ENCODE measurements at places on chromosomes 7 and 10.

- no peak for DNase-seq
Observed at GRCh38 chr7:28497009-28497408, 84.7 kb downstream of the CREB5 start.

DNA sequence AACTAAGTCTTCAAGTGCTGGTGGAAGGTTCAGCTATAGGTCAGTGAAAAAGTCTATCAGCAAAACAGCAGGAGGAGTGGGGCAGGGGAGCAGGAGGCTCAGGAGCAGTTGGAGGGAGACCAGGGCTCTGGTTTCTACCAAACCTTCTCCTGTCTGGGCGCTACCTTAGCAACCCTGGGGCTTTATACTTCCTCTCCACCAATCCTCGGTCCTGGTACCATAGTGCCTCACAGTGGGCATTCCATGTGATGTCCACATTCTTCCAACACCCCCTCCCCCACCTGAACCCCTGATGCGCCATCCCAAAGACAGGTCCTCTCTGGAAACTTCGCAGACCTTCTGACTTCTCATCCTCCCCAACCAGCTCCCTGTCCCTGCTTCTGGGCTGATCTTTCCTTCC lies 25.3 kb upstream of the ACSM6 start:
- no peak for DNase-seq

GRCh38 chr10:92142949-92143348 lies 147.9 kb downstream of the CPEB3 start:
- no peak for DNase-seq

- no peak for DNase-seq
Observed at GRCh38 chr7:33624215-33624614, 281.1 kb upstream of the BMPER start.

- no peak for DNase-seq
Observed at GRCh38 chr7:77575187-77575586, 38.1 kb downstream of the PTPN12 start.

- no peak for DNase-seq
Observed at GRCh38 chr10:33612551-33612950, 278.1 kb upstream of the NRP1 start.

DNA sequence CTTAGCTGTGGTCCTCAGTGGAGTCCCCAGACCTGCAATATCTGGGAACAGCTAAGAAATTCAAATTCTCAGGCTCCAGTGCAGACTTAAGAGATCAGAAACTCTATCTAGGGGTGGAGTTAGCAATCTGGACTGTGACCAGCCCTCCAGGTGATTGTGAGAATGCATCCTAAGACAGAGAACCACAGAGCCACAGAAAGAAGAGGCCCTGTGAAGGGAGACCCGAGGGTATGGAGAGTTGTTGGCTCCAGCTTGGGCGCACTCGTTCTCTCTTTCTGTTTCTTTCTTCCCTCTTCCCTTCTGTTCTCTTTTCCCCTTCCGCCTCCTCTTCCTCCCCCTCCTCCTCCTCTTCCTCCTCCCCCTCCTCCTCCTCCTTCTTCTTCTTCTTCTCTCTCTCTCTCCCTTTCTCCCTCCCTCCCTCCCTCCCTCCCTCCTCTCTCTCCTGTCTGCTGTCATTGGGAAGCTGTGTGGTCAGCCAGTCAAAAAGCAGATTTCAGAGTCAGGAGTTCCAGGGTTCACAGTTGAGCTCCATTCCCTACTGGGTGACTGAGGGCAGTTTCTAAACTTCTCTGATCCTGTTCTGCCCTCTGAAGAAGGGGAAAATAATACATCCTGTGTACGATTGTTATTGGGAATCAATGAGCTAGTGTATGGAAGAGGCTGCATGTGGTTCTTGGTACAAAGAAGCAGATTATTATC lies 62.1 kb upstream of the STEAP1B start:
- no peak for DNase-seq

DNA sequence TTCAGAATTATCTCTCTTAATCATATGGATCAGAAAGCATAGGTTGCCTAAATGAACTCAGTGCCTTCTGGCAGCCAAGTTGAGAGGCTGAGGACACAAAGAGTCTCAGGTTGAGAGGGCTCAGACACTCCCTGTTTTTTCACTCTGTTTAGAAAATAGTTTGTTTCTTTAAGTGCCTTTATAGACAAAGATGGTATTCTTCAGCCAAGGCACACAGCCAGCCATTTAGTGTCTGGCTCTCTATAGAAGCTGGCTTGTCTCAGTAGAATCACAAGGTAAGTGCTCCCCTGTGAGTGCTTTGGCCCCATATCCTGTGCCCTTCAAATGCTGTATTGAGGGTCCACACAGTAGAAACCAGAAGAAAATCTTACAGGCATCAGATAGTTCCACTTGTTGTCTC lies 3.6 kb downstream of the GPR158 start:
- DNase-seq, result no peak

GRCh38 chr7:140726281-140726680 lies 29.8 kb downstream of the NDUFB2 start:
- no peak for DNase-seq

DNA sequence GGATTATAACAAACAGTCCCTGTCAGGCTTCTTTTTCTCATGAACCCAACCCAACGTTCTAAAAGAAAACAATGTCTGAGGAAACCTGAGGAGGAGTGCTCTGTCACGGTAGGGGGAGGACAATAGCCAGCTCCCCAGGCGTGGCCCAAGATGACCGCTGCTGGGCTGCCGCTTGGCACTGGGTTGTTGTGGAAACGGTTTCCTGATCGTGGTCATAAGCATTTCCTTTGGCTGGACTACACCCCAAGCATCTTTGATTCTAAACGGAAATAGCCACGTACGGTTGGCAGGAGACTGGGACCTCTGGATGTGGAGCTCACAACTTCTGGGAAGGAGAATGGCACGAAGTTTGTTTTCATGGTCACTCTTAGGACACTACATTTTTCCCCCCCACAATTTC lies 30.4 kb upstream of the DMBT1 start:
- DNase-seq, result no peak

DNA sequence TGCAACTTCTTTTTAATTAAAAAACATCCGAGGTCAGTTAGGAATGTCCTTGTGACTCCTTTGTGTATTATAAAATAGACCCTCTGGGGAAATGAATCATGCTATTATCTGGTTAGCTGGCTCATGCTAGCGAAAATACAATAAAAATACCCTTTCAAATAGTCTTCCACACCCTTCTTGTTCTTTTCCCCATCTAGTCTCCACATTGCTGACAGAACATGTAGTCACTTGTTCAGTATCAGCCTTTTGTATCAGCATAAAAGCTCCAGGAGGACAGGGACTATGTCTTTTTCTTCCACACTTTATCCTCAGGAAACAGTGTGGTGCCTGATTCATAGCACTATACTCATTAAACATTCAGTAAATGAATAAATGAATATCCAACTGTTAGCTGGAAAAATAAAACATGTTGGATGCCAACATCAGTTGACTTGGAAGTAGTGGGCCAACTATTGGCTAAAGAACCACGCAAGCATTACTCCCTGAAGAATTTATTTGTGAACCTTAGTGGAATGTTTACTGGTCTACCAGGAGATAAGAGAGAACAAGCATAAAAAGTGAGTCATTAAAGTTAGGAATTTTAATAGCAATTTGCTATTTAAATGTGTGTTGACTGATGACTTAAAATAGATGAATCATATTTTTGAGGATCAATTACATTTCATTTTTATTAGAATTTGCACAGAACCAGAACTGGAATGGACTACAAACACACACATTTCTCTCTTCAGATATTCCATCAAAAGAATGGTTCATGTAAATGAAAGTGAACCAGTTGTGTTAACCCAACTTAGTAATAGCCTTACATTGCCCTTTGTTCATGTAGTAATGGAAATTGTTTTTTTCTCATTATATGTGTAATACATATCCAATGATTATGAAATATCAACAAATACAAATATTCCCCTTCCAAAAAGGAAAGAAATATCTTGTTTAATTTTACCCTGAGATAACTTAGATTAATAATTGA lies 129.6 kb downstream of the DKK1 start:
- no peak for DNase-seq

DNA sequence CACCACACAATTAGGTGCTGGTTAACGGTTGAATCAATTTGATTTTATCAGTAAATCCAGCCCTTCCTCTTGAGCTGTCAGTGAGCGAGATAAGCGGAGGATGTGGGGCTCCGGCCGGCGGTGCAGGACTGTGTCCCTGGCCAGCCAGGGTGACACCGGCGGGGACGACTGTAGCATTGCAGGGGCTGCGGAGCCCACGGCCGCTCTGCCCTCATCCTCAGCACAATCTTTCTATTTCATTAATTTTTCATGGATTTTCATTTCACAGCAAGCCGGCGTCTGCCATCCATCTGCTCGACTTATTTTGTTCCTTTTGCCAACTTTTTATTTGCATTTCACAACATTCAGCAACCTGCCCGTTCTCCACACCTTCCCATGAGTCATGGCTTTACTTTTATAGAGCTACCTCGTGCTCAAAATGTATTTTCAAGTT lies 4.7 kb downstream of the ADARB2 start:
- DNase-seq, result no peak

DNA sequence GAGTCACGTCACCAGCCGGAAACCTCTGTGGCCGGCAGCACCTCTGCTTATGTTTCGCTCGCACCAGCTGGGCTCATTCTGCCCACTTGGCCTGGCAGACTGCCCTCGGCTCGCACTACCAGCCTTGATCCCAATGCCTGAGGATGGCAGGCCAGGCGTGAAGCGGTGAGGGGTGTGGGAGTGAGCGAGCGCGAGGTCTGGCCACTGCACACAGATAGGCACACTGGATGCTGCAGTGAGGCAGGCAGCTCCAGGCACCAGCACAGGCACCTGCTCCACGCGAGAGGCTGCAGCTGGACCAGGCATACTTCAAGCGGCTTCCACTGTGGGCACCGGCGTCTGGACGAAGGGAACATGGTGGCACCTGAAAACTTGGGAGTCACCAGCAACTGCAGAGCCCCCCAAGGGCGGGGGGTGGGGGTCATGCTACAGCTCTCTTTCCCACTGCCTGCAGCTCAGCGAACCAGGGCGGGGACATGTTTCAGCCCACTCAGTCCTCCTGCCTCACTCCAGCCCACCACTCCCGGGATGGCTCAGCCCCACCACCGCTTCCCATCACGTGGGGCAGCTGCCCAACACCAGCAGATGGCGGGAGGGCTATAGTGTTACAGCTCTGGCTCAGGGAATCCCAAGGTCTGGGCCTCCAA lies 5.4 kb upstream of the DMTF1 start:
- DNase-seq, result no peak

GRCh38 chr10:116699049-116699448 lies 43.3 kb downstream of the HSPA12A start:
- no peak for DNase-seq

GRCh38 chr10:91931526-91932190 lies 8.1 kb downstream of the BTAF1 start:
- no peak for DNase-seq

- DNase-seq, result no peak
Observed at GRCh38 chr7:151631570-151631952, 111.9 kb upstream of the RHEB start.

- DNase-seq, result no peak
Observed at GRCh38 chr10:83108565-83109333, 1030.6 kb upstream of the GHITM start.

DNA sequence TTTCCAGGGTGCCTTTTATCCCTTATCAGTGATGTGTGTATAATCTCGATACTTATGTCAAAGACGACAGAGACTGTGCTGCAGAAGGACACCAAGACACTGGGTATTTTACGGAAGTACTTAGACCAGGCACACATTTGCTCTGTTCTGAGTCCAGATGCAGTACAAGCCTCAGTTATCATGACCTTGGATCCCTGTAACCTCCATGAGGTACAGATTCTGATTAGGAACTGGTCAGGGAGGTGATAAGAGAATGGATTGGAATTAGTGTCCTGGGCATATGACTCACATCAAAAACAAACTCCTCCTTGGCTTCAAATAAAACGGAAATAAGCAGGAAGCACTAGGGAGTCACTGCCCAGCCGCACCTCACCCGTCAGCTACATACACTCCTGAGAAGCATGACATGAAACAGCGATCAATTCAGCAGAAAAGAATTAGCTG lies 146.5 kb downstream of the SFMBT2 start:
- no peak for DNase-seq

DNA sequence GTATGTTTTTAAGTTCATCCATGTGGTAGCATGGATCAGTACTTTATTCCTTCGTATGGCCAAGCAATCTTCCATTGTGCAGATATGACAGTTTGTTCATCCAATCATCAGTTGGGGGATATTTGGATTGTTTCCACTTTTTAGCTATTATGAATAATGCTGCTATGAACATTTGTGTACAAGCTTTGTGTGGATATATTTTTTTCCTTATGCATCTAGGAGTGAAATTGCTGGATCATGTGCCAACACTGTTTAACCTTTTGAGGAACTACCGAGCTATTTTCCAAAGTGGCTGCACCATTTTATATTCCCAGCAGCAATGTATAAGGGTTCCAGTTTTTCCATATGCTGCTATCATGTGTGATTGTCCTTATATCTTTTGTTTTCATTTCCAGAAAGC lies 140.1 kb downstream of the HIBADH start:
- DNase-seq, result no peak

DNA sequence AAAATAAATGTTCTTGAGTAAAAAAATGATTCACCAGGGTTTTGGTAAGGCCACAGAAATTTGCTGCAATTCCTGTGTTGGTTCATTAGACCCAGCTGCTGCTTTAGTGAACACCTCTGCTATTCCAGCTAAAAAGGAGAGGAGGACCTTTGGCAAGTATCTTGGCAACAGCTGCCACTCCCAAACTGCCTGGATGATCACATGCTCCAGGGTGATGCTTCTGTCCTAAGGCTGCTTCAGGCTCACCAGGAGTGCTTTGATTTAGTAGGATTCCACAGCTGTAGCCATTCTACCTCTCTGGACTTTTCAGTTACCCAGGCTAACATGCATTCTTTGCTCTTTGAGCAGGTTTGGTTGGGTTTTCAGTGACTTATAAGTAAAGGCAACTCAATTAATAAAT lies 82.6 kb upstream of the NPVF start:
- no peak for DNase-seq

- DNase-seq, result no peak
Observed at GRCh38 chr7:40887099-40887498, 752.3 kb downstream of the SUGCT start.

GRCh38 chr7:23918856-23919255 lies 208.8 kb downstream of the STK31 start:
- DNase-seq, result no peak

DNA sequence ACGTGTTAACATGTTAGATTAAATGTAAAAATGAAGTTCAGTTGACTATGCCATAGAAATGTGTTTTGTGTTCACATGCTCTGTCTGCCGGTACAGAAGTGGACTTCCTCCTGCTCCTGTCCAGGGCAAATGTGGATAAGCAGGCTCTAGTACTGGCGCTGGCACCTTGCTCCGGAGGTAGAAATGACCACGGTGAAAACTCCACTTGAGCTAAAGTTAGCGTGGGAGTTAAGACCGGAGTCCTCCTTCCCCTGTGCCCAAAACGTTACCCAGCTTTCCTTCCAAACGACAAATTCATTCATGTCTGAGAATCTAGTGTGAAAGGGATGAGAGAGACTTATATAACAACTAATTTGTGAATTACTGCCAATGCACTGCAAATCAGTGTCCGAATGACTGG lies 35.0 kb upstream of the ATP6V0A4 start:
- DNase-seq, result no peak
